ENCODE measurements at places on chromosomes 4 and X. TPM values are rescaled to one million over a fixed set of nuclear protein-coding genes. Genes with fewer than 3 reads are reported as not detected.

DNA sequence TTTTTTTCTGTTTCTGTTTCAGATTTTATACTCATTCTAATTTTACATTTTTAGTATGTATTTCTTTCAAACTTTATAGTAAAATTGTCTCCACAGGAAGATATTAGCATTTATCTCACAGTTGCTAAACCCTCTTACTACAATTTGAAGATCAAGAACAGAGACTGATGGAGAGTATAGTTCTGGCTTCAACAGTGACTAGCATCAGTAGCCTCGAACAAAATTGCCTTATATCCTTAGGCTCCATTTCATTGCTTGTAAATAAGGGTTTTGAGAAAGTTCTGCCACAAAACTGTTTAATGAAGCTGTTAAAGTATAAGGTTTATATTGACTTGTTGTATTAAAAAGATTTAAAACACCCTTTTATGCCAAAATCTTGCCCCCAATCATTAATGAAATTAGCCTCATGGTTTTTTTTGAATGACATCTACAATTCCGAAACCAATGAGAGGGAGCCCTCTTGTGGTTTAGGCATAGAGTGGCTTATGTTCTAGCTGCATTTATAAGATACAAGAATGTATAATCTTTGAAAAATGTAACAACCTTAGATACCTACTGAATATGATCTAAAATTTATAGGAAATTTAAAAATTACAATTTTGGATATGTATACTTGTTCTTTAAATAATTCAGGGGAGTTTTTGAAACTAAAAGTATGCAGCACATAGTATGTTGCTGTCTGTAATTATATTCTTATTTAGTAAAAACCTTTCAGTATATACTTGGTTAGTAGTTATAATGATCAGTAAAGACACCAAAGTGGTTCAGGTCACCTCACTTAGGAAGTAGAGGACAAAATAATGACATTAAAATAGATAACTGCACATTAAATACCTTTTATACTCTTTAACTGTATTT is 109.8 kb upstream of the HPGD start:
- H3K36me3 ChIP-seq = no peaks in the 10 kb centered on the region
- no peaks in the 10 kb centered on the region for H3K27me3 ChIP-seq
- H3K4me3 ChIP-seq = no peak overlapping the region
- no peak for DNase-seq
- H3K27ac ChIP-seq = no peak overlapping the region

DNA sequence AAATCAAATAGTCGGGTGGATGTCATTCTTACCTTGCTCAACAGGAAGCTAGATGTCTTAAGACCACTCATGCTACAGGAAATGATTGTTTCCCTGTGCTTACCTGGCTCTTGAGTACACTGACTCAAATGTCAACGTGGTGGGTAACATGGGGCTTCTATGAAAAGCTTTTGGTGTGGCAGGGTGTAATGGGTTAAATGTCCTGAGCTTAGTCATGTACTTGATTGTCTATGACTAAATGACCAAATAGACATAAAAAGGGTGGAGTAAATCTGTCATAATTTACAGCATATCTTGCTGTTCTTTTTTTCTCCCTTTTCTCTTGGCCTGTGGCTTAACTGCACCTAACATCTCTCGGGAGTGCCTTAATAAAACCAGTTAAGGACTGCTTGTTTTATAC is 44.9 kb downstream of the CCNG2 start:
- H3K4me3 ChIP-seq = no peak overlapping the region
- DNase-seq = no peak
- H3K27me3 ChIP-seq = no peaks in the 10 kb centered on the region
- H3K4me1 ChIP-seq = no peaks in the 10 kb centered on the region

DNA sequence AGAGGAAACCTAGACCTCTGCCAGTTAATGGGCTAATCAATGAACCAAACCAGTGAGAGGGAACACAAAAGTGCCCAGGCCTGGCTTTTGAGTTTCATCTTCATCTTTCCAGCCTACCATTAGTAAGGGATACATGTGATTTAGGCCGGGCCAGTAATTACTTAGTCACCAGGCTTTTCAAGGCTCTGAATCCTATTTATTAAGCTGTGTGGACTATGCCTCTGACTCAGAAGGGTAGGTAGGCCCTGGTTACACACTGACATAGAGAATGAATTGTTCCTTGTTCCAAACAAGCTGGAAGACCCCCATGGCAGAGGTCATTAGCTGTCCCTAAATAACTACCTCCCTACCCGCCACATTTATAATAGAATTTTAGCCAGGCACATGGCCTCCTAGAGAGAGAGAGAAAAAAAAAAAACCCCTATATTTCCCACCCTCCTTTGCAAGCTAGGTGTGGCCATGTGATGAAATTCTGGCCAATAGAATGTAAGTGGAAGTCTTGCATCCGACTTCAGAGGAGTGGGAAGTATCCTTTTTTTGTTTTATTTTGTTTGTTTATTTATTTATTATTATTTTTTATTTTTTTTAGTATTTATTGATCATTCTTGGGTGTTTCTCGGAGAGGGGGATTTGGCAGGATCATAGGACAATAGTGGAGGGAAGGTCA is 112.3 kb upstream of the BCOR start:
- H3K27ac ChIP-seq = peak overlapping the region; percentile 27
- H3K4me1 ChIP-seq = no peaks in the 10 kb centered on the region
- no peak for DNase-seq

GRCh38 chr4:110998320-110998719 is 375.4 kb upstream of the PITX2 start:
- no peak overlapping the region for H3K27ac ChIP-seq
- no peaks in the 10 kb centered on the region for H3K4me1 ChIP-seq
- DNase-seq = no peak

- H3K36me3 ChIP-seq = no peaks in the 10 kb centered on the region
- peak within 1 kb of the TSS; percentile 75 for H3K4me3 ChIP-seq
- H3K27ac ChIP-seq = peak within 1 kb of the TSS; percentile 84
- no peaks in the 10 kb centered on the region for H3K27me3 ChIP-seq
- no peaks in the 10 kb centered on the region for H3K4me1 ChIP-seq
- DNase-seq = peak; percentile 92
These were observed at the start of gene OCRL for GRCh38 chrX:129540068-129540653. TSS of gene OCRL (plus strand) at chrX:129540259. CDS start at chrX:129540440, 181 bp downstream.

DNA sequence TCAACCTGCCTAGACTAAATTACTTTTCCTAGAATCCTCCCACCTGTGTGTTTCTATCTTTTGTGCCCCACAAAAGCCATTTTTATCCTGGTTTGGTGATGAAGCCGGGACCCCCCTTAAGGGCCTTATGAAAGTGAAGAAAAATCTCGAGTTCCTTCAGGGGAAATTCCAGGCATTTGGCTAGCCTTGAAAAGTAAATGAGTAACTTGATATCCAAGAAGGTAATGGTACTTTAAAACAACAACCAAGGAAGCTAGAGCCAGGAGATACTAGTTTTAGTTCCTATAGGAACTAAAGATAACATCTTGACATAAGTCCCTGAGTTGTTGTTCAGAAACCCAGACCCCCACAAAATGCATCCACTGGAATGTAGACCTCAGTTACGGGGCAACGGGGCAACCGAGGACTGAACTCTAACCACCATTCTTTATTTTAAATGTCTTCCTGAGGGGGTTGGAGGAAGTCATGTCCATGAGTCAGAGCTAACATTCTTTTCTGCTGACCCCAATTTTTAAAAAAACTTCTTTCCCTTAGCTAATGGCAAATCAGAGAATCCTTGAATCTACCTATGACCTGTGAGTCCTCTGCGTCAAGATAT is 73.9 kb downstream of the VCX3A start:
- no peaks in the 10 kb centered on the region for H3K36me3 ChIP-seq
- no peaks in the 10 kb centered on the region for H3K4me1 ChIP-seq
- no peak for DNase-seq
- no peak overlapping the region for H3K27ac ChIP-seq
- H3K27me3 ChIP-seq = no peaks in the 10 kb centered on the region
- H3K4me3 ChIP-seq = no peak overlapping the region

DNA sequence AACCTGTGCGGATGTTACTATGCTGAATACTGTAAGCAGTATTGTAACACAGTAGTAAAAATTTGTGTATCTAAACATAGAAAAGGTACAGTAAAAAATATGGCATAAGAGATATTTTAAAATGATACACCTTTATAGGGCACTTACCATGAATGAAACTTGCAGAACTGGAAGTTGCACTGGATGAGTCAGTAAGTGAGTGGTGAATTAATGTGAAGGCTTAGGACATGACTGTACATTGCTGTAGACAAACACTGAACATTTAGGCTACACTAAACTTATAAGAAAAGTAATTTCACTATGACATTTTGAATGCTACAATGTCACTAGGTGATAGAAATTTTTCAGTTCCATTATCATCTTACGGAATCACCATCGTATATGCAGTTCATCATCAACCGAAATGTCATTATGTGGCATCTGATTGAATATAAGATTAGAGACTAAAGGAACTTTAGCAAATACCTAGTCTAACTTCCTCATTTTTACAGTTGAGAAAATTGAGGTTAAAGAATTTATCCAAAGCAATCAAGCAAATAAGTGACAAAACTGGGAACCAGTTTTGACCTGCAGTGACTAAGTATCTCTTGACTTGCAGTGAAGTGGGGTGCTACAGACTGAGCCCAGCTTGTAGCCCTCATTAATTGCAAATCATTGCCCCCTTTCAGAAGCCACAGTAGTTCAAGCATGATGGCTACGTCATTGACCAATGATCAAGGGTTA is 55.3 kb downstream of the EGF start:
- H3K4me3 ChIP-seq = no peak overlapping the region
- no peak for DNase-seq
- no peaks in the 10 kb centered on the region for H3K36me3 ChIP-seq
- H3K27me3 ChIP-seq = no peaks in the 10 kb centered on the region
- H3K4me1 ChIP-seq = no peaks in the 10 kb centered on the region

GRCh38 chr4:68905939-68906779 is 45.4 kb downstream of the UGT2A3 start:
- peak overlapping the region; percentile 34 for H3K4me3 ChIP-seq
- no peak for DNase-seq
- no peaks in the 10 kb centered on the region for H3K36me3 ChIP-seq
- H3K27me3 ChIP-seq = no peaks in the 10 kb centered on the region
- peak overlapping the region; percentile 71 for H3K27ac ChIP-seq

DNA sequence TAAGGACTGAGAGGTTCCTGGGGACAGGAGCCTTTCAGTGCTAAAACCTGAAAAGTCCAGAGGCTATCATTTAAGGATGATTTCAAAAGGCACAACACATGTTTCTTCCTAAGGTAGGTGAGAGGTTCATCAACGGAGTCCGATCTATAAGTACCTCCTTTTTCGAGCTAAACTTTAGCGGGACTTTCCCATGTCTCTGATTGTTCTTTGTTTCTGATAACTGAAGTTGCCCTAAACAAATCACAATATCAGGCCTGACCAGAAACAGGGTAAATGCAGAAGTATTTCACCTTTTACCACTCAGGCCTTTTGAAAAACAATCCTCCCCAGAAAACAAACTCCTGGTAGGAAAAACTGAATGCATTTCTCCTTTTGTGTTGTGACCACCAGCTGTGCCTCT is 17.6 kb downstream of the PIR start:
- H3K27ac ChIP-seq = no peak overlapping the region
- no peaks in the 10 kb centered on the region for H3K27me3 ChIP-seq
- H3K36me3 ChIP-seq = no peaks in the 10 kb centered on the region
- DNase-seq = no peak
- no peaks in the 10 kb centered on the region for H3K4me1 ChIP-seq

- no peaks in the 10 kb centered on the region for H3K27me3 ChIP-seq
- no peaks in the 10 kb centered on the region for H3K4me1 ChIP-seq
- H3K36me3 ChIP-seq = no peaks in the 10 kb centered on the region
- H3K4me3 ChIP-seq = no peak overlapping the region
- DNase-seq = no peak
These were observed 110.4 kb downstream of the SLIT2 start for GRCh38 chr4:20362148-20362547.

DNA sequence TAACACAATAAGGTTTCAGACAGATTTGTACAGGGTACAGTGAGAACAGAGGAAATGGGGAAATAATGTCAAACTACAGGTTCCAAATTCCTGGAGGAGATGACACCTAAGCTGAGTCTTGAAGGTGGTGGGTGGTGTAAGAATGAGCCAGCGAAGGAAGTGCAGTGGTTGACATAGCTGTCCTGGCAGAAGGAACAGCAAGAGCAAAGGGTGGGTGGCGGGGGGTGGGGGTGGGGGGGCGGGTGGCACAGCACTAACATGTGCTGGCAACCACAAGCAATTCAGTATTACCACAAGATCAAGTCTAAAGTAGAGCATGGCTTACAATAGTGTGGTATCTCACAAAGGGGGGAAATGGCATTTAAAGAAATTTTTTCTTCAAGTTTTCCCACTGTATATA is 13.1 kb upstream of the G3BP2 start:
- no peaks in the 10 kb centered on the region for H3K27me3 ChIP-seq
- H3K36me3 ChIP-seq = no peaks in the 10 kb centered on the region
- H3K4me1 ChIP-seq = no peaks in the 10 kb centered on the region
- no peak for DNase-seq
- no peak overlapping the region for H3K27ac ChIP-seq

DNA sequence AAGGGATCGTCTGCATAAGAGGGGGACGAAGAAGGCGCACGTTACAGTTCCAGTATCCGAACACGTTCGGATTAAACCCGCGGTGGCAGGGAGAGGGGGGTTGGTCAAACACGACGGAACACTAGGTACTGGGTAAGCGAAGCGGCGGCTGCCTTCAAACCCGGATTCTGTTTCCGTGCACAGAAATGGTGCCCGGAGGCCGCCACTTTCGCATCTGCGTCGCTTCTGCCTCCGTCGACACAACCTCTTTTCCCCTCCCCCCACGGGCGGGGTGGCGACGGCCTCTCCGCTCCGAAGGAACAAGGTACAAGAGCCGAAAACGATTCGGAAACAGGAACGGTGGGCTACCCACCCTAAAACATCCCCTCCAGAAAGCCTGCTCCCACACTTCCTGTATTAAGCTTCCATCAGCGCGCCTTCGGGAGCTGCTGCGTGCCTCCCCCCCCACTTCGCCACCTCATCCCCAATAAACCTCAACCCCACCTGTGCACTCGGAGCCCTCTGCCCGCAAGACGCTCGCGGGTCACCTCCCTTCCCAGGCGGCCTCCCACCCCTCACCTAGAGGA is 667 bp downstream of the G3BP2 start:
- H3K27ac ChIP-seq = peak overlapping the region; percentile 98
- H3K4me3 ChIP-seq = peak overlapping the region; percentile 78
- peak; percentile 66 for DNase-seq
- no peaks in the 10 kb centered on the region for H3K36me3 ChIP-seq
- H3K4me1 ChIP-seq = peaks cover 22% of the 10 kb centered on the region

- H3K27me3 ChIP-seq = no peaks in the 10 kb centered on the region
- H3K27ac ChIP-seq = no peak overlapping the region
- H3K4me3 ChIP-seq = no peak overlapping the region
These were observed 1.3 kb upstream of the TNIP2 start for GRCh38 chr4:2757426-2757825.

DNA sequence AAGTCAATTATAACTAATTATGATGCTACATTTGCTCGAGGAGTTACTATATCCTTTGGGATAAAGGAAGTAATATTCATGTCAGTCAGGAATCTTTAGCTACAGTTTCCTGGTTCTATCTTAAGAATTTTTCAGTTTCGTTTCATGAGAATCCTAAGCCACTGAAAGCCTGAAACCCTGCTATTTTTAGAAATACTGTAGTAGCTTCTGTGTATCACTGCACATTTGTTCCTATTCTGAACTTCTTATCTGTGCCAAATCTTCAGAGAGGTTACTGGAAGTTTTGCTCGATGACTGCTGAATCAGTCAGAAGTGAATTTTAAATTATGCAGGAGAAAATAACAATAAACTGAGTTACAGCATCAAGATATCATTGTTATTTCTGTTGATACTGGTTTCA is 249.2 kb downstream of the TENM3 start:
- no peak overlapping the region for H3K4me3 ChIP-seq
- H3K27ac ChIP-seq = no peak overlapping the region
- H3K4me1 ChIP-seq = no peaks in the 10 kb centered on the region
- H3K36me3 ChIP-seq = no peaks in the 10 kb centered on the region
- H3K27me3 ChIP-seq = no peaks in the 10 kb centered on the region

Gene SSX5
- total RNA-seq = not detected

Gene CYSLTR1
- 7.0 TPM for total RNA-seq

Gene LRAT
- 0.84 TPM for total RNA-seq

Gene ZFP92
- 4.1 TPM for total RNA-seq

Gene IL15
- 7.3 TPM for total RNA-seq

Gene INTU
- 7.6 TPM for total RNA-seq

Gene ETDA
- total RNA-seq = not detected

Measured in upper lobe of left lung (tissue), 6 donors.